ENCODE measurements at places on chromosomes 2 and 18. TPM values are rescaled to one million over a fixed set of nuclear protein-coding genes. Genes with fewer than 3 reads are reported as not detected.

The ID2 gene
- total RNA-seq, result 87.0 TPM

The RIF1 gene
- 134 TPM for total RNA-seq

The ABCB11 gene
- total RNA-seq, result not detected

The TMEM247 gene
- not detected for total RNA-seq

- 0 out of 2 replicates have a peak, but pooled peaks cover 5% of the 10 kb centered on the region for H3K4me1 ChIP-seq
- no peak overlapping the region for H3K4me3 ChIP-seq
- no peaks in the 10 kb centered on the region for H3K36me3 ChIP-seq
- H3K27ac ChIP-seq, result no peak overlapping the region
- H3K27me3 ChIP-seq, result no peaks in the 10 kb centered on the region
Observed at GRCh38 chr2:52933878-52934277, 833.7 kb upstream of the CHAC2 start.

DNA sequence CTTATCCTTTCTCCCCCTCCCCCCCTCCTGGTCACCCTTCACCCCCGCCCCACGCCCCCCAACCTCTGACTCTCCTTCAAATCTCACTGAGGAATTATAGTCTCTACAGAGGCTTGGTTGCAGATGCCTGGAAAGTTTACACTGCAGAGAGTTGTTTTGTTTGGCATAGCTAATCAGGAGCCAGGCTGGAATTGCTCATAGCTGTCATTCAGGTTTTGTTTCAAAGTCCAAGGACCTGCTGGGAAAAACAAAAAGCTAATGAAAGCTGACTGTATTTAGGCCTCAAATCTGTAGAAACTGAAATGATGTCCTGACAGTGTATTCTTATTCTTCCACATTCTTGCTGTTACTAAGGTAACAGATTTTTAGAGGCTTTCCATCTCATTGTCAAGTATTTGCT, 22.6 kb downstream of the GREB1L start:
- H3K4me1 ChIP-seq, result peaks cover 48% of the 10 kb centered on the region
- peak; percentile 60 for DNase-seq
- no peak overlapping the region for H3K27ac ChIP-seq

- H3K36me3 ChIP-seq, result no peaks in the 10 kb centered on the region
- no peak overlapping the region for H3K27ac ChIP-seq
- H3K4me3 ChIP-seq, result no peak overlapping the region
- no peak for DNase-seq
- H3K4me1 ChIP-seq, result no peaks in the 10 kb centered on the region
- no peaks in the 10 kb centered on the region for H3K27me3 ChIP-seq
Observed at GRCh38 chr2:197266477-197266876, 44.1 kb downstream of the ANKRD44 start.

GRCh38 chr2:58660046-58660445, 418.9 kb upstream of the FANCL start:
- no peak overlapping the region for H3K27ac ChIP-seq
- no peaks in the 10 kb centered on the region for H3K36me3 ChIP-seq
- H3K4me3 ChIP-seq, result no peak overlapping the region
- no peaks in the 10 kb centered on the region for H3K27me3 ChIP-seq
- H3K4me1 ChIP-seq, result no peaks in the 10 kb centered on the region
- no peak for DNase-seq

DNA sequence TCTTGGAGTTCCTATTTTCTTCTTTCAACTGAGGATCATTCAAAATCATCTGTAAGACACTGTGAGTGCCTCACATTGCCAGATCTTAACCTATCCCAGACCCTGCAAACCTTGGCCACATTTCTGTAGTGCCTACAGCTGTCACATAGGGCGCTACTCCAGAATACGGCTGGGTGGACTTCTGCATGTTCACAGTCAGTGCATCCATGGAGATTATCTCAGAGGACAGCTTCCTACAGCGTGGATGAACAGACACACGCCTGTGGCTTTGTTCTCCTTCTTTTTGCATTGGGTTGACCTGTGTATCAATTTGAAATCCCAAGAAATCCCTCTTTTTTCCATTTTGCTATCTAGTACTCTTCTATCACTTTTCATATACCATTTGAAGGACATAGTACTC, 1.9 kb upstream of the KLHL29 start:
- no peak for DNase-seq
- peaks cover 10% of the 10 kb centered on the region for H3K4me1 ChIP-seq
- H3K36me3 ChIP-seq, result no peaks in the 10 kb centered on the region
- peaks cover 59% of the 10 kb centered on the region for H3K27me3 ChIP-seq
- no peak overlapping the region for H3K4me3 ChIP-seq

GRCh38 chr2:232543928-232544631, 4.6 kb downstream of the CHRNG start:
- no peaks in the 10 kb centered on the region for H3K4me1 ChIP-seq
- no peak overlapping the region for H3K4me3 ChIP-seq
- H3K36me3 ChIP-seq, result peaks cover 7% of the 10 kb centered on the region
- no peak for DNase-seq
- H3K27ac ChIP-seq, result no peak overlapping the region

DNA sequence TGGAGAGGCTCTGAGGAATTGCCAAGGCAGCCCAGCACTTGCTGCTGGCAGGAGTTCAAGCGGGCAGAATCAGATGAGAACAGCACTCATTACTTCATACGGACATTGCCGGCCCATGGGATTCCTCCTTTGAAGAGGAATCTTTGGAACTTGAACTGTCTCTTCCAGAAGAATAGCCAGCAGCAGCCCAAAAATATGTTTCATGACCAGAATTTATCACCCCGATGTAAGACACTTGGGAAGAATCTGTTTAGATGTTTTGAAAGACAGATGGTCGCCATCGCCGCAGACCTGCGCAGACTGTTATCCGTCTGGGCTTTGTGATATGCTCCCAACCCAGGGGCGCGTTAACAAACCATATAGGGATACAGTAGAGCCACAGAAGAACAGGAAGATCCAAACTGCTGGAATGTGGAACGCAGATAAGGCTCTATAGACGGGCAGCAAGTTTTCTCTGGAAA, 3.7 kb upstream of the ADI1 start:
- H3K36me3 ChIP-seq, result no peaks in the 10 kb centered on the region
- no peak overlapping the region for H3K4me3 ChIP-seq
- DNase-seq, result no peak

The CYP1B1 gene
- total RNA-seq, result 6.2 TPM

The NDUFV2 gene
- total RNA-seq, result 157 TPM

The KCNJ13 gene
- not detected for total RNA-seq

The GPC1 gene
- 56.9 TPM for total RNA-seq

DNA sequence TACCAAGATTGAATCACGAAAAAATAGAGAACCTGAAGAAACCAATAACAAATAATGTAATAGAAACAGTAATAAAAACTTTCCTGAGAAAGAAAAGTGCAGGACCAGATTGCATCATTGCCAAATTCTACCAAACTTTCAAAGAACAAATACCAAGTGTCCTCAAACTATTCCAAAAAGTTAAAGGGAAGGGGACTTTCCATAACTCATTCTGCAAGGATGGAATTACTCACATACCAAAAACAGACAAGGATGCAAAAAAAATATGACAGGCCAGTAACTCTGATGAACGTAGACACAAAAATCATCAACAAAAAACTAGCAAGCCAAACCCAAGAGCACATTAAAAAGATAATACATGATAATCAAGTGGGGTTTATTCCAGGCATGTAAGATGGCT, 172.3 kb upstream of the SLC35G4 start:
- no peaks in the 10 kb centered on the region for H3K36me3 ChIP-seq
- H3K4me3 ChIP-seq, result no peak overlapping the region
- H3K27me3 ChIP-seq, result no peaks in the 10 kb centered on the region
- H3K4me1 ChIP-seq, result no peaks in the 10 kb centered on the region

- no peak for DNase-seq
- peaks cover 25% of the 10 kb centered on the region for H3K4me1 ChIP-seq
- H3K36me3 ChIP-seq, result no peaks in the 10 kb centered on the region
Observed at GRCh38 chr2:98476192-98476868, 31.7 kb downstream of the INPP4A start.

GRCh38 chr2:201942531-201942930, 91.1 kb upstream of the FZD7 start:
- H3K27me3 ChIP-seq, result no peaks in the 10 kb centered on the region
- H3K27ac ChIP-seq, result no peak overlapping the region
- DNase-seq, result no peak
- no peak overlapping the region for H3K4me3 ChIP-seq

The CERS6 gene
- 35.0 TPM for total RNA-seq

GRCh38 chr2:19861813-19862212, 40.0 kb downstream of the TTC32 start:
- no peaks in the 10 kb centered on the region for H3K36me3 ChIP-seq
- H3K4me3 ChIP-seq, result no peak overlapping the region
- H3K4me1 ChIP-seq, result no peaks in the 10 kb centered on the region
- DNase-seq, result no peak
- H3K27me3 ChIP-seq, result no peaks in the 10 kb centered on the region

DNA sequence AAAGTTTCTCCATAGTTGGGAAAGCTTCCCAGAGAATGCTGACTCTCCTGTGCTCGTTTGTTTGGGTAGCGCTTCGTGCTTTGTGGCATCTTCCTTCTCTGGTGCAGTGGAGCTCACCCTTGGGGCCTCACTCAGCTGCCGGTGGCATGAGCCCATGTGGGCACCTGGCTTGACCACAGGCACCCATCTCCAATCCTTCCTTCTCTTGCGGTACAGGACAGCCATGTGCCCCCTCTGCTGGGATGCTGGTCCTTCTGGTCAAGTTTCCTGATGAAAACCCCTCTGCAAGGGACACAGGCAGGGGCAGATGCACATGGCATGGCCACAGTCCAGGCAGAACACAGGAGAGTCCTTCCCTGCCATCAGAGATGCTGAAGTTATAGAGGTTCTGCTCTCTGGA, 555.9 kb upstream of the HS6ST1 start:
- DNase-seq, result no peak
- no peaks in the 10 kb centered on the region for H3K27me3 ChIP-seq
- peaks cover 10% of the 10 kb centered on the region for H3K4me1 ChIP-seq
- H3K36me3 ChIP-seq, result no peaks in the 10 kb centered on the region
- H3K27ac ChIP-seq, result no peak overlapping the region

DNA sequence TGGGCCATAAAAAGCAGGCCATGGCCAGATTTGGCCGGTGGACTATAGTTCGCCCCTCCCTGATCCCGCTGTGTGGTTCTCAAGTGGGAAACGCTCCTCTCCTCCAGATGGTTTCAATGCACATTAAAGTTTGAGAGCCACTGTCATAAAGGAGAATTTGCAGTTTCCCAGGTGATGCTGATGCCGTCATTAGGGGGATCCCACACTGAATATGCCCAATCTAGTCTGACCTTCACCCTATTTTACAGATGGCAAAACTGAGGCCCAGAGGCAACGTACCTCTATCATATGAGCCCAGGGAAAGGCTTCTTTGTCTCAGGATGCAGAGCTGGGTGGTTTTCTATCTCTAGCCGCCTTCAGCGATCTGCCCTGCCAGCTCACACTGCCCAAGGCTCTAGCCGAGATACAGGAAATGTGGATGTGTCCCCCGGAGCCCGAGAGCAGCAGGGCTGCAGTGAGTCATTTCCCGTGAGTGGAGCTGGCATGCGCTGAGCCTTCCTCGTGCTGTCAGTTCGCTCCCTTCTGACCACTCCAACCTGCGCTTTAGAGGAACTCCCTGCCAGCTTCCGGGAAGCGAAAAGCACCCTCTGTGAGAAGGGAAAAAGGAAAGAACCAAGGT, 116.2 kb downstream of the SMAD7 start:
- no peak for DNase-seq
- no peak overlapping the region for H3K27ac ChIP-seq
- no peaks in the 10 kb centered on the region for H3K27me3 ChIP-seq
- no peaks in the 10 kb centered on the region for H3K36me3 ChIP-seq
- peaks cover 12% of the 10 kb centered on the region for H3K4me1 ChIP-seq
- H3K4me3 ChIP-seq, result no peak overlapping the region

GRCh38 chr2:105822186-105822585, 77.5 kb downstream of the NCK2 start:
- 0 out of 2 replicates have a peak overlapping the region, but pooled peaks have one; percentile 66 for H3K27ac ChIP-seq
- no peak for DNase-seq
- 0 out of 2 replicates have a peak, but pooled peaks cover 3% of the 10 kb centered on the region for H3K36me3 ChIP-seq
- no peak overlapping the region for H3K4me3 ChIP-seq
- peaks cover 8% of the 10 kb centered on the region for H3K4me1 ChIP-seq
- H3K27me3 ChIP-seq, result no peaks in the 10 kb centered on the region

The CPSF3 gene
- total RNA-seq, result 105 TPM

- no peaks in the 10 kb centered on the region for H3K27me3 ChIP-seq
- no peaks in the 10 kb centered on the region for H3K36me3 ChIP-seq
- H3K27ac ChIP-seq, result no peak overlapping the region
- no peak overlapping the region for H3K4me3 ChIP-seq
- no peak for DNase-seq
Observed at GRCh38 chr2:188787658-188788240, 186.4 kb upstream of the COL3A1 start.

GRCh38 chr18:35005963-35006577, 35.1 kb upstream of the MAPRE2 start:
- H3K27me3 ChIP-seq, result no peaks in the 10 kb centered on the region
- no peaks in the 10 kb centered on the region for H3K36me3 ChIP-seq

DNA sequence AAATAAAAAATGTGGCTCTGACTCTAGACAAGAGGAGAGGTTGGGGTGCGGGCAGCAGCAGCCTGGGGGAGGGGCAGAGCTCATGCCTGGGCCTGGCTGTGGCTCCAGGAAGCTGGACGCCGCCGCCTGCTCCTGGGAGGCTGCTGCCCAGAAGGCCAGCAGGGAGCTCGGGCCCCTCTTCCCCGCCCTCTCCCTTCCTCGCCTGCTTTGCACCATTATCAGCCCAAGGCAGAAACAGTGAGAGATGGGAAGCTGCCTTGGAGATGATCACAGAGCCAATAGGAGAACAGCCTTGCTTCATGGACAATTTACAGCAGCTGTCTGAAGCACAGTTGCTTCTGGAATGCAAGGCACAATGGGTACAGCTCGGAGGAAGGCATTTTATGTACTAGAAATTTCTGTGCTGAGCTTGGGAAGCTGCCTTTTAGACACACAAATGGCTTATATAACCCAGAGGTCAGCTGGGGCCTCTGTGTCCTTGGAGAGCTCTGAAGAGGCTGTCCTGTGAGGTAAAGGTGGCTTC, 55.3 kb upstream of the AFF3 start:
- DNase-seq, result peak; percentile 70
- no peak overlapping the region for H3K27ac ChIP-seq
- no peaks in the 10 kb centered on the region for H3K27me3 ChIP-seq
- peaks cover 13% of the 10 kb centered on the region for H3K4me1 ChIP-seq

The NOP58 gene
- total RNA-seq, result 216 TPM

- H3K27me3 ChIP-seq, result no peaks in the 10 kb centered on the region
- H3K4me1 ChIP-seq, result no peaks in the 10 kb centered on the region
- no peak for DNase-seq
- no peaks in the 10 kb centered on the region for H3K36me3 ChIP-seq
- H3K4me3 ChIP-seq, result no peak overlapping the region
Observed at GRCh38 chr2:122949523-122949922, 1075.6 kb upstream of the CNTNAP5 start.

GRCh38 chr2:120750488-120751210, 15.0 kb downstream of the GLI2 start:
- H3K4me1 ChIP-seq, result peaks cover 62% of the 10 kb centered on the region
- peak overlapping the region; percentile 69 for H3K27ac ChIP-seq
- H3K4me3 ChIP-seq, result no peak overlapping the region
- no peak for DNase-seq
- no peaks in the 10 kb centered on the region for H3K36me3 ChIP-seq

- H3K4me3 ChIP-seq, result no peak overlapping the region
- no peak overlapping the region for H3K27ac ChIP-seq
- no peaks in the 10 kb centered on the region for H3K36me3 ChIP-seq
Observed at GRCh38 chr2:215870986-215871385, 142.4 kb downstream of the MREG start.

Data from GM23338 (cell line).